ENCODE measurements at places on chromosomes 16 and 17.

- no peak for DNase-seq
Measured at GRCh38 chr17:66677201-66677981, 157.5 kb upstream of the CACNG5 start.

DNA sequence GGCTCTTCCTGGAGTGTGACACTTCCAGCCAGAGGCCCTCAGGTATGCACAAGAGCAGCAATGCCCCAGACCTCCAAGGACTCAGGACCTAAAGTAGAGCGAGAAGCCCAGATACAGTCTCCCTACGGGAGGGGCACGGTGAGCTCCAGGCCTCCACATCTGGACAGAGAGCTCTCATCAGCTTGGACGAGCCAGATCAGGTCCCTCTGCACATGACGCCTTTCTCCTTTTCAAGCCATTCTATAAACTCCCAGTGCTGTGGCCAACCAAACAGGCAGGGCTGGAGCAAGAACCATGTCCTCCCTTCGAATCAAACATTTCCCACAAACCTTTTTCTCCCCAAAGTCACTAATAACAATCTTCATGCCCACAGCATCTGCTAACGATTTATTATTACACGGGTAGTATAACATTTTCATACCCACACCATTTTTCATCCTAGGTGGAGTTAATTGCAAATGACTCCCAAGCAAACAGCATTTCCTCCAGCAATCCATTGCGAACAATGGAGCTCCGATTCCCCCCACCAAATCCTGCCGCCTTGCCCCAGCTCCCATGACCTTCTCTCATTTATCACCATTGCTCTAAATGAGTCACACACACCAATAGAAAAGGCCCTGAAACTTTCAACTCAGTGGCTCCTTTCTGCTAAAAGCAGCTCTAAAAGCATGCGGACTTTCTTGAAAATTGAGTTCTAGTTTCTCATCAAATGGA, 24.2 kb upstream of the NLRP1 start:
- DNase-seq, result no peak

DNA sequence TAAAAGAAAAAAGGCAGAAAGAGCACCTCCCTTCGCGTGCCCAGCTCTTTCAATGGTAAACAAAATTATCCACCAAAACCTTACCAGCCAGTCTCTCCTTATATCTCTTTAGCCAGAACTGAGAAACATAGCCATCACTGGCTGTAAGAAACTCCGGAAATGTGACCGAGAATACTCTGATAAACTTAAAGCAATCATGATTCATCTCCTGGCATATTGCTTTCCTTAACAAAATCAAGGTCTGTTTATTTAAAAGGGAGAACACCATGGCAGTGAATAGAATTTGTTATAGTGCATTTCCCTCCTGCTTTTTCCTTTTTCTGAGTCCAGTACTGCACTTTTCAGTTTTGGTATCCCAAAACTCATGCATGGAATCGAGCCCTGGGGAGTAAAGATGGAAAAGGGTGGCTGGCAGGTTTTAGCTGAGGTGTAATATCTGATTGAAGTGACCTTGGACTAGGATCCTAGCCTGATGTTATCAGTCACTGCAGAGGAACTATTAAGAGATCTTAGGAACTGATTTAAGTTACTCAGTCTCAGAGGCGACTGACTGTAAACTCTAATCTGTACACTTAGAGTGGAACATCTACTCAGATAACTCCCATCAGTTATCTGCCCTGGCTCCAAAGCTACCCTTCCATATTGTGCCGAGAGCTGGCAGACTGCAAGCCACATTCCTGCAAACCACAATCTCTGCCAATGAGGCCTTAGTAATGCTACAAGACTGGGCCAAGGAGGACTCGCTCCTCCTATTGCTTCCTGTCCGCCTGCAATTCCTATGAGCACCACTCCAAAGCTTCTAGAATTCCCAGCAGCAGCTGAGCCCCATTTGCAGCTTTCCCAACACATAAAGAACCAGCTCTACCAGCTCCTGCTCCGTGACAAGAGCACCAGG, 7.4 kb upstream of the COX10 start:
- DNase-seq, result no peak

- DNase-seq, result no peak
Measured at GRCh38 chr16:3573146-3573815, 3.9 kb downstream of the NLRC3 start.

GRCh38 chr16:65876056-65876408, 490.5 kb upstream of the CDH5 start:
- DNase-seq, result no peak

- no peak for DNase-seq
Measured at GRCh38 chr17:10683853-10684252, 13.5 kb downstream of the SCO1 start.

All from Ammon's horn (tissue), 1 donor.